ENCODE measurements at places on chromosomes 12 and 14.

DNA sequence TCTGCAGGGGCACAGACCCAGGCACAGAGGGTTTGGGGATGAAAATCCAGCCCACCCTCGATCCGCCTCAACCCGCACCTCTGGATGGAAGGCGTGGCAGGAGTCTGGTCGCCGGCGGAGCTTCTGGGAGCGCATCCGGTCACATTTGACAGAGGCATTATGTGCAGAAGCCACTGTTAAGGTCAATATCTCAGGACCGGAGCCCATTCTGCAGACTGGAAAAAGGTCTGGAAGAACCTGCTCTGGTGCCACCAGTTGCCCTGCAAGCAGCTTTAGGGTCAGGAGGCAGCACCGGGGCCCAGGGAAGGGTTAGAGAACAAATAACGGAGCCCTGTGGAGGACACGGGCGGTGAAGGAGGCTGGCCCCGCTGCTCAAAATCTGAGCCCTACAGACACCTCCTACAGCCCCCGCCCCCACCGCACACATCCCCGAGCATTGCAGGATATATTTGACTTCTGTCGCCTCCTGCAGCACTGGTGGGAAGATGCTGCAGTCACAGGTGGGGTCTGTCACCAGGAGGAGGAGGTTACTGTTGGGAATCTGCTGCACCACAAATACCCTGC lies 25.1 kb upstream of the LRTM2 start:
- no peak for DNase-seq

DNA sequence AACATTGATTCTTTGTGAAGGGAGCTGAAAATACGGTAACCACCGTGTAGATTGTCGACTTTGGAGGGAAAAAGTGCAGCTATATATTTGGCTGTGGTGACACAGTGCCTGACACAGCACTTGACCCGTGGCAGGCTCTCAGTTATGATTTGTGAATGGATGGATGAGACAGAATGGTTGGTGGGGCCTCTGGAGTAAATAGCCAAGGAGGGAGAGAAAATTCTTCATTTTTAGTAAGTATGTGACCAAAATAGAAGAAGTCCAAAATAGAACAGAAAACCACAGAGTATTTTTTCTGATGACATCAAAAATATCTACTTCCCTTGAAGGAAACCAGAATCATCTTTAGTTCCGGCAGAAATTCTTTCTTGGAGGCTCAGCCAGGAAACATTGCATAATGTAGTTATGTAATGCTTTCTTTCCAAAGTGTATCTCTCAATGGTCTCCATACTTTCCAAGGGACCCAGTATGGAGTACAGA lies 82.0 kb upstream of the WSCD2 start:
- DNase-seq: no peak

GRCh38 chr14:78122436-78122835 lies 47.7 kb upstream of the NRXN3 start:
- no peak for DNase-seq

GRCh38 chr14:90600619-90601018 lies 203.8 kb downstream of the CALM1 start:
- DNase-seq: no peak

DNA sequence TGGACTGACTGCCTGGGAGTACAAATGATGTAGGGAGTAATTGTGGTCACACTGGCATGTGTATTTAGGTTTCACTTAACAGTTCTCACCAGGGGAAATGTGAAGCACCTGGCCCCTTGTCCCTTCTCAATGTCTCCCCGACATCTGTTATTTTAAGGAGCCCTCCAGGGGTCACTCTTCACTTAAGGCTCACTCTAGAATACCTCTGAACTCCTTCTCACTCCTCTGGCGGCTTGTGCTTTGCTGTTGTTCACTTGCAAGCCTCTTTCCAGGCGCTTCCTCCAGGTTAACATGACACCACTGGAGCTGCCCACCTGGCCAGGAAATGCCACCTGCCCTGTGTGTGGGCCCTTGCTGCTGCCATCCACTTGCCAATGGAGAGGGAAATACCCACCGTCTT lies 56.5 kb upstream of the GZMB start:
- DNase-seq: no peak

GRCh38 chr14:94660306-94660946 lies 48.2 kb downstream of the SERPINA3 start:
- DNase-seq: no peak

GRCh38 chr12:93783832-93784231 lies 106.7 kb downstream of the CRADD start:
- DNase-seq: no peak

DNA sequence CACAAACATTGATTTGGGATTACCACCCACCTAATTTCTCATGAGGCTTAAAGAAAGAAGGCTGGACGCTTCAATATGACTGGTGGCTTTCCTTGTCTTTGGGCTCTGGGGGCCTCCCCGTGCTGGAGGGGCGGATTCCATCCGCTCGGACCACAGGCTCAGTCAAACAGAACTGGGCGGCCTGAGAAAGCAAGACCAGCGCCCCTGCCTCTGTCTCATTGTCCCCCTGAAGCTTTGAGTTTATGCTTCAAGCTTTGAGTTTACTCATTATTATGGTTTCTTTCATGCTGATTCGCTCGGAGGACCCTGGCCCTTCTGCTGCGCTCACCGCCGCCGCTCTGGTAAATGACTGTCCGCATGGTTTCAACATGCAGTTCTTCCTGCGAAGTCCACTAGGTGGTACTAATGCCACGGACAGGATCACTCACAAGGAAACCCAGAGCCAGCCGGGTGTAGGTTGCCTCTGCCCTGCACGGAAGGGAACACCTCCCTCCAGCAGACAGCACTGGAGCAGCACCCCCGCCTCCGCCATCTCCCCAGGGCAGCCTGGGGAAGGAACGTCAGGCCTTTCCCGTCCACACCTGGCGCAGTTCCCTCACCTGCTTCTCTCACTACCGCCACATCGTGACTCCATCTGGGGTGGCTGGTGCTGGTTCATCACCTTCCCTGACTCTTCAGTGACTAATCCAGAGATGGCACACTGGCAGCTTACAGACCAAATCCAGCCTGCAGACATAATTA lies 13.2 kb upstream of the TIGAR start:
- peak; percentile 44 for DNase-seq

DNA sequence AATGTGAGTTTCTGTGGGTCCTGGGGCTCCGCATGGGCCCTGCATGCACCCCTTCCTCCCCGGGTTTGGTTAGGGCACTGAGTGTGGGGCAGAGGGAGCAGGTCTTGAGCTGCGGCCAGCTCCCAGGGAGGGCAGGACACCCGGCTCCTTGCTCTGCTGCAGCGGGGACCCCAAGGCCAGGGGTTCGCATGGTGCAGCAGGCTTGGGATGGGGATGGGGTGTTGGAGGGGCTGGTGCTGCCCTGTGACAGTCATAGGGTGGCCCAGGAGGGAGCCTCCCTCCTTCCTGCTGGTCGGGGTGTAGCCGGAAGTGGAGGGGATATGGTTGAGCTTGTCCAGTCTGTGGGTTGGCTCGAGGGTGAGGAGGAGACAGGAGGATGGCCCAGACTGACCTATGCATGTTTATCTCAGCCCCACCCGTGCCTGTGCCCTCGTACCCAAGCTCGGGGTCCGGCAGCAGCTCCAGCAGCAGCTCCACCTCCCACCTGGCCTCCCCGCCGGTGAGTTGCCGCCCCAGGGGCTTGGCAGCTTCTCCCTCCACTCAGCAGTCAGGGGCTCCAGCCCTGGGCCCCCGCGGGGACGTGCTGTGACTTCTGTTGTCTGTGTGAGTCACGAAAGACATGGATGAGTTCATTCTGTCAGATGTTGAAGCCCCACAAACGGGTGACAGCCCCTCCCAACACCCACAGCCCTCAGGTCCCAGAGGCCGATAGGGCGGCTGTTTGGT lies 16.0 kb downstream of the ULK1 start:
- no peak for DNase-seq

DNA sequence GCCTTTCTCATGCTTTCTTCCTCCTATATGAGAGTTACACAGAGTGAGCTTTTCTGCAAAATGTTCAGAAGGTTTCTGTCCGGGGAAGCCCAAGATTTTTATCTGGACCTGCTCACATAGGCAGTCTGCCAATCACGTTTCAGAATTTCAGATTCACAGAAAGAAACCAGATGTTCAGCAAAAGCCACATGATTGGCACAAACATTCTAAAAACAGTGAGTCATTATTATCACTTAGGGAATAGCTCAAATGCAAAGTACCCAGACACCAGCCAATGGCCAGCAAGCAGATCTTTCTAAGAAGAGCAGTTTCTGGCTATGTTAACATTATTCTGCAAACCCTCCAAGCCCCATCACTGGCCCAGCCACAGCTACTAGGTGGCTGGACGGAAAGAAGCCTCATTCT lies 1558.5 kb upstream of the TMEM132C start:
- peak; percentile 79 for DNase-seq

DNA sequence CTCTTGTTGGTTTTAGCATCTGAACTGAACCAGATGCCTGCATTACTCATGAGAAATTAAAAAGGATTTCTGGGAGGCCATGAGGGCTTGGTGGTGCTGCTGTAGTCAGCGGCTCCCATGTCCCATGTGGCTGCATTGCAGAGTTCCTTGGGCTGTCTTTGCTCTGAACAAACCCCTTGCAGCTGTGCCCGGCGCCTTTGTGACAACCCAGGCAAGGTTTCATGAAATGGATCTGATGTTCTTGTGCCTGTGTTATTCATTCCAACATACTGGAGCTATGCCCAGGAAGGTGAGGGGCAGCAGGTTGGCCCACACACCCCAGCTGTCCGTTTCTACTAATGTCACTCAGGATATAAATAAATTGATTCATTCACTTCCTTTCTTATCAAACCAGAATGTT lies 40.8 kb downstream of the TGFB3 start:
- DNase-seq: peak; percentile 23

DNA sequence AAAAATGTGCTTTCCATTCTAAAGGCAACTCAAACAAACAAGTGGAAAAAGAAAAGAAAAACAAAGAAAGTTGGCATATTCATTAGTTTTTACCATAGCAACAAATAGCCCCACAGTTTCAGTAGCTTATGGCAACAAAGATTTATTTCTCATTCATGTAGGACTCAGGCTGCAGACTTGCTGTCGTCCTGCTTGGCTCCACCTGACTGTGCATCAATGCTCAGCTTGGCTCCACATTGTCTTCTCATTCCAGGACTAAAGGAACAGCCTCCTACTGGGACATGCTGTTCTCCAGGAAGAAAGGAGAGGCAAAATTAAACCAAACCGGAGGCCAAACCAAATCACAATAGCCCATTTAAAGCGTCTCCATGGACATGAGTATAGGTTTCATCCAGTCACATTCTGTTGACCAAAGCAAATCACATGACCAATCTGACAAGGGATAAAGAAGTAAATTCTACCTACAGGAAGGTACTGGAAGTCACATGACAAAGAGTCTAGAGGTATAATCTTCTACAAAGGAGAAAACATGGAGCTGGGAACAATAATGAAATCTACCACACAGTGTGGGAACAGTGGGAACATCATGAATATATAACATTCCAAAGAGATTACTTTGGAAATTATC lies 222.5 kb downstream of the PIK3C2G start:
- DNase-seq: no peak

DNA sequence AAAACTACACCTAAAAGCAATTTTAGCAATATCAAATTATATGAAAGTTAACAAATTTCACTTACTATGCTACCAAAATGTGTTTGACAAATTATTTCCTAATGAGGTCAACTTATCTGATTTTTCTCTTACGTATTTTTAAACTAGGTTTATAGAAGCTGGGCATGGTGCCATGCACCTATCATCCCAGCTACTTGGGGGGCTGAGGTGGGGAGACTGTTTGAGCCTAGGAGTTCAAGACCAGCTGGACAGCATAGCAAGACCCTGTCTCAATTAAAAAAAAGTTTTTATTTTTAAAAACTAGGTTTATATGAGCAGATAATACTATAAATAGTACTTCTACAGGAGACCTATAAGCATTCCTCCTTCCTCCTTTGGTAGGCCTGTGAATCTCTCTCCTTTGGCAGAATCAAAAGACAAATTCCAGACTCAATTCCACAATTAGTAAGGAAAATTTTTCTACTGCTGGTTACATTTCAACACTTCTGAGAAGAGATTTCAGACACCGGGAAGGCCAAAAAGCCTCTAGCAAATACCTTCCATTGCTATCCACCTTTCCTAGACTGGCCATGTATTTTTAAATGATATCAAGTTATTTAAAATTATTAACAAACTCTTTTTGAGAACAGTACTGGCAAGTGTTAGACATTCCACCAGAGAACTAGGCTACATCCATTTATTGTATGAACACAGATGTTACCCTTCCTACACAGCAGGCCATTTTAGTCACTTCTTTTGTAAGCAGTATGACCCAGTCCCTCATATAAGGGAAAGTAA lies 34.4 kb downstream of the CDK17 start:
- DNase-seq: no peak

DNA sequence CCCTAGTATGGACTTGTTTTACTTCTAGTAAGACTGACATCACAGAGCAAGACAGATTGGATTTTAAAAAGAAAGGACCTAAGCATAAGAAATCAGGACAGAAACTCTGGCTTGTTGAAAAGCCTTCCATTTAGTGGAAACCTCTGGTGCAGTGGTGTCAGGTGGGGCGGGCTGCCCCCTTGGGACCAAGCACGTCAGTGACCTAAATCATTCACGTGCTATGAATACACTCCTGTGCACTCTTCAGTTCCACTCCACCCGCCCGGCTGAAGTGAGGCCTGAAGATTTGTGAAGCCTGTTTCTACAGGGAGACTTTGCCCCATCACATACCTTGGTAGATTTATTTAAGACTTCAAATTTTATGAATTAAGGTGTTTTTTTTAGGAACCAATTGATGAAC lies 58.2 kb upstream of the STRN3 start:
- no peak for DNase-seq

- no peak for DNase-seq
Observed at GRCh38 chr12:129594098-129594497, 309.7 kb downstream of the TMEM132D start.

GRCh38 chr12:2765608-2766007 lies 29.2 kb upstream of the FKBP4 start:
- DNase-seq: no peak

GRCh38 chr12:49920241-49920914 lies 16.7 kb upstream of the FAIM2 start:
- DNase-seq: no peak

DNA sequence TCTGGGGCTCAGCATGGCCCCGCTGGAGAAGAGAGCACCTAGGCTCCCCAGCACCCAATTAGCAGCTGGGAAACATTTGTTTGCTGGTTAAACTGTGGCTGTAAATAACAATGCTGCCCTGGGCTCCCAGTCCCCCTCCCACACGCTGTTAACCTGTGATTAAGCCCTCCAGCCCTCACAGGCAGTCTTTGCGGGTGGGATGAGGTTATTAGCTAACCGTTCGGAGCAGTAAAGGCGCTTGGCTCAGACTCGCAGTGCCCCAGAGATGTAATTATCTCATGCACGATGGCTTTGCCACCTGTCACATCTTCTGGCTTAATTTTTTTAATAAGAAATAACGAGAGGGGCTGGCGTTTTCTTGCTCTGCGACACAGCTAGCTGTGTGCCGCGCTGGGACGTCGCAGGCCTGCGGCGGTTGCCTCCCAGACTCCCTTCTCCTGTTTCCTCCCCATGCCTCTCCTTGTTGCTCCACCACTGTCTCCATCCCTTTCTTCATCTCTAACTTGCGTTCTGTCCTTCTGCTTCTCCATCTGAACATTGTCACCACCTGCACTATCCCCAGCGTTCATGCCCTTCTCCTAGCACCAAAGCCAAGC lies 239.2 kb upstream of the FKBP4 start:
- no peak for DNase-seq

- DNase-seq: no peak
Observed at GRCh38 chr12:55827806-55828205, 1.6 kb downstream of the DNAJC14 start.

GRCh38 chr14:44989497-44990440 lies 27.8 kb downstream of the TOGARAM1 start:
- no peak for DNase-seq

- no peak for DNase-seq
Observed at GRCh38 chr14:37890095-37890494, 294.7 kb downstream of the TTC6 start.

- DNase-seq: peak; percentile 96
Observed at GRCh38 chr12:116525418-116526001, 33.7 kb upstream of the MAP1LC3B2 start.
